ENCODE measurements at places on chromosomes 6 and 20. TPM values are rescaled to one million over a fixed set of nuclear protein-coding genes. Genes with fewer than 3 reads are reported as not detected.

DNA sequence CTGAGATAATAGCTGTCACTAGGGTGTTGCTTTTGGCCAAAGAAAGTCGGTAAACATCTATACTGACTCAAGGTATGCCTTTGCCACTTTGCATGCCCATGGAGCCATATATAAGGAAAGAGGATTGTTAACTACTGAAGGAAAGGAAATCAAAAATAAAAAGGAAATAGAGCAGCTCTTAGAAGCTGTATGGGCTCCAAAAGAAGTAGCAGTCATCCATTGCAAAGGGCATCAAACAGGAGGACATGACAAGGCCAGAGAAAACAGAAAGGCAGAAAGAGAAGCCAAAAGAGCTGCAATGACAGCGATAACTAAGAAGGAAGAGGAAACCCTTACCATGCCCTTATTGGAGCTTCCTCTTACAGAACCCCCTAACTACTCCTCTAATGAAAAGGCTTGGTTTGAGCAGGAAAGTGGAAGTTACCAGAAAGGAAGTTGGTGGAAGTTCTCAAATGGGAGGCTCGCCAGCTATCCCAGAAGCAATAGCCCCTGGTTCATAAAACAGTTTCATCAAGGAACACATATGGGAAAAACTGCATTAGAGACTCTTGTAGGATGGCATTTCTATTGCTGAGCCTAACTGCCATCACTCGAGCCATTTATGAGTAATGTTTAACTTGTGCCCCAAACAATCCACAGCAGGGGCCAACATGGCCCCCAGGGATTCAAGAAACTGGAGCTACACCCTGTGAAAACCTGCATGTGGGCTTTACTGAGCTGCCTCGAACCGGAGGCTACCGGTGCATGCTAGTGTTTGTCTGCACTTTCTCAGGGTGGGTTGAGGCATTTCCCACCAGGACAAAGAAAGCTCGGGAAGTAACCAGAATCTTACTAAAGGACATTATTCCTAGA is 7.0 kb downstream of the IL22RA2 start:
- no peak for DNase-seq
- peaks cover 12% of the 10 kb centered on the region for H3K4me1 ChIP-seq
- no peak overlapping the region for H3K27ac ChIP-seq
- H3K36me3 ChIP-seq: no peaks in the 10 kb centered on the region

The SNAP91 gene
- 0.83 TPM for total RNA-seq

GRCh38 chr6:156517088-156517487 is 260.1 kb upstream of the ARID1B start:
- H3K27me3 ChIP-seq: no peaks in the 10 kb centered on the region
- no peaks in the 10 kb centered on the region for H3K36me3 ChIP-seq
- no peak overlapping the region for H3K4me3 ChIP-seq
- no peak for DNase-seq

The FAM83C gene
- not detected for total RNA-seq

The GRM1 gene
- 0.63 TPM for total RNA-seq

DNA sequence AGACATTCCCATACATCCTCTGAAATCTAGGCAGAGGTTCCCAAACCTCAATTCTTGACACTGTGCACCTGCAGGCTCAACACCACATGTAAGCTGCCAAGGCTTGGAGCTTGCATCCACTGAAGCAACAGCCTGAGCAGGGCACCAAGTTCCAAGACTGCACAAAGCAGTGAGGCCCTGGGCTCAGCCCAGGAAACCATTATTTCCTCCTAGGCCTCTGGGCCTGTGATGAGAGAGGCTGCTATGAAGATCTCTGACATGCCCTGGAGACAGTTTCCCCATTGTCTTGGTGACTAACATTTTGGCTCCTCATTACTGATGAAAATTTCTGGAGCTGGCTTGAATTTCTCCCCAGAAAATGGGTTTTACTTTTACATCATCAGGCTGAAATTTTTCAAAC is 107.5 kb upstream of the SAMD5 start:
- no peak for DNase-seq
- H3K4me1 ChIP-seq: no peaks in the 10 kb centered on the region
- H3K36me3 ChIP-seq: no peaks in the 10 kb centered on the region
- no peak overlapping the region for H3K4me3 ChIP-seq

- 0 out of 2 replicates have a peak, but pooled peaks cover 3% of the 10 kb centered on the region for H3K4me1 ChIP-seq
- DNase-seq: no peak
- H3K27ac ChIP-seq: no peak overlapping the region
- H3K4me3 ChIP-seq: no peak overlapping the region
These were observed 172.7 kb upstream of the RUNX2 start for GRCh38 chr6:45155341-45155894.

- H3K27me3 ChIP-seq: no peaks in the 10 kb centered on the region
- H3K4me1 ChIP-seq: no peaks in the 10 kb centered on the region
- H3K4me3 ChIP-seq: no peak overlapping the region
- no peak overlapping the region for H3K27ac ChIP-seq
- DNase-seq: peak; percentile 39
These were observed 23.8 kb upstream of the POLR1H start for GRCh38 chr6:30037182-30037788.

DNA sequence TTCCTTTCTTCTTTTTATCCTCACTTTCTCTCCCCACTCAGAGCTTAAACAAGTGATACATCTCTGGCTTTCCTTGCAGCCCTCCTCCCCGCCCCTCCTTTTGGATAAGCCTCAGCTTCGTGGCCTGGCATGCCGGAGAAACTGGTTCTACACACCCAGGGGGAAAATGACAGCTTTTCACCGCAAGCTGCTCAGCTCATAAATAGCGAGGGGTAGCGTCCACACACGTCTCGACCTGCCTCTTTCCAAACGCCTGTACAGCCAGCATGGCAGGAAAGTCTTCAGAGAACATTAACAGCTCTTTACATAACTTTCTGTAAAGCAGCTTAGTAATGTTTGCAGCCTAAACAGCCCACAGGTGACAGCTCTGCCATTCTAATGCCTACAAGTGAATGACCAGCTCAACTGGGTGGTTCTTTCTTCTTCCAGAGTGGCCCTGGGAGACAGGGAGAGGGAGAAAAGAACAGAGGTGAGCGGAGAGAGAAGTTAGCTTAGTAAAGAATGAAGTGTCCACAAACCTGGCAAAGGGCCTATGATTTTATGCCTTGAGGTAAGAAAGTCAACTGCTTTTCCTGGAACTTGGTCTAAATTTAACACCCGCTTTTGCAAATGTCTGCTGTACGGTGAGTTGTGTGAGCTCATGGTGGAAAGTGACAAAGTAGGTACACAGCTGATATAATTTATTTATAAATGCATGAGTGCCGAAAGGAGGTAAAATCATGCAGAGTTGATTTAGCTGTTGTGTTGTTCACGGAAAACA is 251.5 kb downstream of the TFAP2A start:
- H3K4me1 ChIP-seq: peaks cover 12% of the 10 kb centered on the region
- peak; percentile 20 for DNase-seq
- H3K36me3 ChIP-seq: no peaks in the 10 kb centered on the region
- H3K27me3 ChIP-seq: no peaks in the 10 kb centered on the region
- H3K4me3 ChIP-seq: no peak overlapping the region

DNA sequence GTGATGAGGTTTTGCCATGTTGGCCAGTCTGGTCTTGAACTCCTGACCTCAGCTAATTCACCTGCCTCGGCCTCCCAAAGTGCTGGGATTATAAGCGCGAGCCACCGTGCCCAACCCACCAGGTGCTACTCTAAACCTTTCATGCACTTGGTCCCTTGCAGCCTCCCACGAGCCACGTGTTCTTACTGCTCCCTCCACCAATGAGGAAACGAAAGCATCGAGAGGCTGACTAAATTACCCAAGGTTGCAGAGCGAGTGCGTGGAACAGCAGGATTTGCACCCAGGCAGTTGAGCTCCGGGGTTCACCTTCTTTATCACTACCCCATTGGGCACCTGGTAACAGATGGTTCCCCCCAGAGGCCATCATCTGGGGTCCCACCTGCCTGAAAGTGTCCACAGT is 208.3 kb downstream of the LY86 start:
- H3K27me3 ChIP-seq: no peaks in the 10 kb centered on the region
- no peak overlapping the region for H3K27ac ChIP-seq
- H3K4me3 ChIP-seq: no peak overlapping the region

DNA sequence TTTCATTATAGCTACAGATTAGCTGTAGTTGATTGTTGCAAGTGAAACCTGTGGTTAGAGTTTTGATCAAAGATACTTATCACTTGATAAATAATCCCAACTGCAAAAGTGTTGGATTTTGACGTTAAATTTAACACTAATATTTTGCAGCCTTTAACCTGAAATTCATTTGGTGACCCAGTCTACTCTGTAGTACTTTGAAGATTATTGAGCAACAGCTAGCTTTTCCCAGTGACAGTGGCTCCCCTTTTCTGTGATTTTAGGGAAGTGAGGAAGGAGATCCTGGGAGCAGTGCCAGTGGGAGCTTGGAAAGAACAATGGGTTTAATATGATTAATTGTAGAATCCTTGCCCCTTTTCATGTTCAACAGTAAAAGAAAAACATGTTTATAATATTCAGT is 76.9 kb downstream of the NCOA3 start:
- H3K4me1 ChIP-seq: peaks cover 51% of the 10 kb centered on the region
- DNase-seq: no peak
- no peak overlapping the region for H3K4me3 ChIP-seq
- H3K27me3 ChIP-seq: no peaks in the 10 kb centered on the region

The MYT1 gene
- total RNA-seq: 0.83 TPM

DNA sequence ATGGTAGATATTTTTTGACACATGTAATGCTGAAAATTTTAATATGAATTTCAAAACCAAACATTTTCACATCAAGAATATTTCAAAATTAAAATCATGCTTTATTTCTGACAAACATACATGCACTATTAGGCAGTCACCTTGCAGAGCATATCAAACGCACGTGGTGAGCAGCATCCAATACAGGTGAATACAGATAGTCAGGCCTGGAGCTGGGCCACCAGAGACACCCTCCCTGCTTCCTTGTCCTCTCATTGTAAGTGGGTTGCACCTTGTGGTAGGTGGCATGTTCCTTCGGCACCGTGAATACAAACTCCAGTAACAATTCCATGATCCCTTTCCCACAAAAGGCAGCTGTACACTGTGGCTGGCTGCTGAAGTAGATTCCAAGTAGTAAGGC is 8.9 kb downstream of the REV3L start:
- peaks cover 40% of the 10 kb centered on the region for H3K27me3 ChIP-seq
- H3K36me3 ChIP-seq: no peaks in the 10 kb centered on the region
- DNase-seq: no peak
- H3K4me3 ChIP-seq: no peak overlapping the region
- peaks cover 13% of the 10 kb centered on the region for H3K4me1 ChIP-seq

The CYP24A1 gene
- 0.12 TPM for total RNA-seq

The TSPO2 gene
- total RNA-seq: not detected

DNA sequence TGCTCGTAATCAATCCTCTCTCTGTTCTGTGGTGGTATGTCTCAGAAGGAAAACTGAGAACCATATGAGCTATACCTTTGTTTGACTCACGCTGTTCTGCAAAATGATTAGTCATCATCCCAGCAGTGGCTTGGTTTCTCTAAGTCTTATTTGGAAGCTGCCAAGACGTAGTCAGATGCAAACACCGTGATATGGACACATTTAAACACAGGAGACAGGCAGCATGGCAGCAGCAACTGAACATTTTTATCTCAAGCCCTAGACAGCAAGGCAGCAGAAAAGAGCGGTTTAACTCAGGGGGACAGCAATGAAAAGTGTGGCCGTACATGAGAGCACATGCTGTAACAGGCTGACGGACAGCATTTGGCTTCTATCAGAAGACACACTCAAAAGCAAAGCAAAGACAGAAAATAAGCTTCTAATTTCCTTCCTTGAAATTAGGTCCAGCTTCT is 1295.1 kb downstream of the EPHA7 start:
- H3K4me1 ChIP-seq: peaks cover 16% of the 10 kb centered on the region
- H3K36me3 ChIP-seq: no peaks in the 10 kb centered on the region
- no peaks in the 10 kb centered on the region for H3K27me3 ChIP-seq
- no peak for DNase-seq

GRCh38 chr6:69594405-69594804 is 202.4 kb downstream of the LMBRD1 start:
- H3K27ac ChIP-seq: no peak overlapping the region
- H3K27me3 ChIP-seq: no peaks in the 10 kb centered on the region
- no peak for DNase-seq
- no peaks in the 10 kb centered on the region for H3K36me3 ChIP-seq

GRCh38 chr6:87921034-87921433 is 126.6 kb upstream of the SPACA1 start:
- no peaks in the 10 kb centered on the region for H3K27me3 ChIP-seq
- H3K4me3 ChIP-seq: no peak overlapping the region
- no peaks in the 10 kb centered on the region for H3K36me3 ChIP-seq
- DNase-seq: no peak
- peaks cover 9% of the 10 kb centered on the region for H3K4me1 ChIP-seq
- H3K27ac ChIP-seq: no peak overlapping the region

GRCh38 chr20:52432740-52433139 is 241.2 kb upstream of the ZFP64 start:
- no peaks in the 10 kb centered on the region for H3K4me1 ChIP-seq
- DNase-seq: no peak
- no peak overlapping the region for H3K27ac ChIP-seq
- H3K36me3 ChIP-seq: no peaks in the 10 kb centered on the region
- H3K4me3 ChIP-seq: no peak overlapping the region

DNA sequence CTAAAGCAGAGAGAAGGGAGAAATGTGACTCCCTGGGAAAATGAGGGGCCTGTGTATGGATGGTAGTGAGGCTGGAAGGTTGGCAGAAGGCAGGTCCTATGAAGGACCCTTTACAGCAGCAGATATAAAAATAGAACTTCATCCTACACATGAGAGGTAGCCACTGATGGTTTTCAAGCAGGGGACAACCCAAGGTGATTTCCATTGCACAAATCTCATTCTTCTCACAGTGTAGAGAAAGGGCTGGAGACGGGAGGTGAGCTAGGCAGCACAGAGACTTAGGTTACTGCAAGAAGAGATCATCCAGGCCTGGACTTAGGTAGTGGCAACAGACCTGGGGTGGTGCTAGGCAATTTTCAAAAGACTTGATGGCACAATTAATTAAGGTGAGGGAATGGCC is 30.7 kb downstream of the TRAM2 start:
- peaks cover 25% of the 10 kb centered on the region for H3K4me1 ChIP-seq
- H3K4me3 ChIP-seq: no peak overlapping the region
- no peak for DNase-seq
- no peaks in the 10 kb centered on the region for H3K36me3 ChIP-seq

- DNase-seq: peak; percentile 72
- H3K36me3 ChIP-seq: no peaks in the 10 kb centered on the region
- peak overlapping the region; percentile 50 for H3K4me3 ChIP-seq
- H3K27me3 ChIP-seq: no peaks in the 10 kb centered on the region
- no peaks in the 10 kb centered on the region for H3K4me1 ChIP-seq
These were observed 110.2 kb upstream of the ZNF184 start for GRCh38 chr6:27582928-27583725.

DNA sequence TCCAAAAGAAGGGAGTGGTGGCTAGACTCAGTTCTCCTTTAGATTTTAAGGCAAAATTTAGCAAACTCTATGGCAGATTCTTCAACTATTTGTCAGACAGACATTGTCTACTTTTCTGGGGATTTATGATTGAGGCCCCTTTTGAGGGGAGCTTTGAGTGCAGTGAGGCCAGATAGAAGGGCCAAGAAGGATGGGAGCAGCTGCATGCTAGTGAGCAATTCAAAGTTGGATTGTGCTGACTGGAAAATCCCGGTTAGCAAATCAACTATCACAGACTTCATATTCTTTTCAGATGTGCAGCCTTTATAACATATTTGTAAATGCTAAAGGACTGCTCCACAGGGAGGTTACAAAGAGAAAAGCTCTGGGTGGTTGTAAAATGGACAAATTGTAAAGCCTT is 35.0 kb upstream of the ESR1 start:
- H3K36me3 ChIP-seq: no peaks in the 10 kb centered on the region
- no peak overlapping the region for H3K4me3 ChIP-seq
- no peaks in the 10 kb centered on the region for H3K27me3 ChIP-seq
- H3K4me1 ChIP-seq: no peaks in the 10 kb centered on the region

The C4A gene
- 2.4 TPM for total RNA-seq
